Stimulated activated CD4-positive, alpha-beta T cell treated with anti-CD3 and anti-CD28 coated beads, Interleukin-1b, Interleukin-23, amount 100 ng/mL, for 24 hours (primary cell): ENCODE measurements at places on chromosomes 2 and 18.

GRCh38 chr2:17538844-17539554, 1.5 kb upstream of the VSNL1 start:
- DNase-seq: no peak

GRCh38 chr2:77016443-77017354, 505.5 kb downstream of the LRRTM4 start:
- DNase-seq: no peak

GRCh38 chr18:51098082-51098481, 68.1 kb downstream of the SMAD4 start:
- DNase-seq: no peak

DNA sequence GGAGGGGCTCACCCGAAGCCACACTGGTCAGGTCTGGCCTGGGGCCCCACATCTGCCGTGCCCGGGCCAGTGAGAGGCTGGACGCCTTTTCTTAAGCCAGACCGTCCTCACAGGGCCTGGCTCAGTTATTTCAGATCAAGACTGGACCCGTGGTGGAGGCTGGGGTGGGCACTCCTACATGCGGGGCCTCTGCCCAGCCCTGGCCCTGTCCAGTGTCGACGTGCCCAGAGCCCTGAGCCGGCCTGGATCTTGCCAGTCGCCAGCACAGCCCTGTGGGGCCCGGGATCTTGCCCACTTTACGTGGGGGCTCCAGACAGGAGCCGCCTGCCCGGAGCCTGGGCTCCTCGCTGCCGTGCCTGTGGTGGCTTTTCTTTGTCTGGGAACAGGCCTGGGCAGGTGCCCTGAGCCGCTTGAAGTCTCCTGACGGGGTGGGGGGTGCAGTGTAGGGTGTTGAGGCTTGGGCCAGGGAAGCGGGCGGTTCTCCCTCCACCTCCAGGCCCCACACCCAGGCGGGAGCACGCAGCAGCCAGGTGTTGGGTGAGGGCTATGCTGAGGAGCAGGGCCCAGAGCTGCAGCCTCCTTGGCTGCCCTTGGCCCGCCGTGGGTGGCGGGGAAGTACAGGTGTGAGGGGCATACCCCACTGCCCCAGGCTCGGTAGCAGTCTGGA, 6.0 kb downstream of the GPC1 start:
- no peak for DNase-seq

GRCh38 chr18:58391231-58391825, 237.6 kb downstream of the ALPK2 start:
- DNase-seq: no peak

- DNase-seq: no peak
Observed at GRCh38 chr18:50307400-50307737, 19.9 kb upstream of the CXXC1 start.

GRCh38 chr2:120886534-120887319, 151.1 kb downstream of the GLI2 start:
- DNase-seq: no peak

DNA sequence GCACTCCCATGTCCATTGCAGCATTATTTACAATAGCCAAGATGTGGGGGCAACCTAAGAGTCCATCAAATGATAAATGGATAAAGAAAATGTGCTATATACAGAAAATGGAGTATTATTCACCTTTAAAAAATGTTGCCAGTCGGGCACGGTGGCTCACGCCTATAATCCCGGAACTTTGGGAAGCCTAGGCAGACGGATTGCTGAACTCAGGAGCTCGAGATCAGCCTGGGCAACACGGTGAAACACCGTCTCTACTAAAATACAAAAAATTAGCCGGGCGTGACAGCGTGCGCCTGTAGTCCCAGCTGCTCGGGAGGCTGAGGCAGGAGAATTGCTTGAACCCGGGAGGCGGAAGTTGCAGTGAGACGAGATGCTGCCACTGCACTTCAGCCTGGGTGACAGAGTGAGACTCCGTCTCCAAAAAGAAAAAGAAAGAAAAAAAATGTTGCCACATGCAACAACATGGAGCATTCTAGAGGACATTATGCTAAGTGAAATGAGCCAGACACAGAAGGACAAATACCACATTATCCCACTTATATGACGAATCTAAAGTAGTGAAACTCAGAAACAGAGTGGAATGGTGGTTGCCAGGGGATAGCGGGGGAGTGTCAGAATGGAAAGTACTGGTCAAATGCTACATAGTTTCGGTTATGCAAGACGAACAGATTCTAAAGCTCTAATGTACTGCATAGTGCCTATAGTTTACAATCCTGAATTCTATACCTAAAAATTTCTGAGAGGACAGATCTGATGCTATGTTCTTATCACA, 1385.6 kb upstream of the TMEFF2 start:
- no peak for DNase-seq

GRCh38 chr2:67889056-67889455, 173.7 kb downstream of the C1D start:
- no peak for DNase-seq

DNA sequence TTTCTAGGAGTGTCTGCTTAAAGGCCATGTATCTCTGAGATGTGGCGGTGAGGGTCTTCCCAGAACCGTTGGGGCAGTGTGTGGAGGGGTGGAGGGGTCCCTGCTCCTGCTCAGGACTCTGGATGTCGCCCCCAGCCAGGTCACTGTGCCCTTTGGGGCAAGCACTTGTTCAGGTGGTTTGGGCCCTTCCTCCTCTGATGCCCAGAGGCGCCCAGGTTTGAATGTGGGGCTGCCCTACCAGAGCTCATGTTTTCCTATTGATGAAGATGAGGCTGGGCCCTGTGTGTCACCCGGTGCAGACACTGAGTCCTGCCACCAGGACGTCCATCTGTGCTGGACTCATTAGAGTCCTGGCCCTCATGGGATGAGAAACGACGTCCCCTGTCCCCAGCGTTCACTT, 14.3 kb upstream of the PER2 start:
- no peak for DNase-seq

GRCh38 chr2:195579776-195580555, 77.1 kb upstream of the SLC39A10 start:
- DNase-seq: no peak

GRCh38 chr2:43854671-43855070, 15.9 kb downstream of the ABCG8 start:
- DNase-seq: no peak

DNA sequence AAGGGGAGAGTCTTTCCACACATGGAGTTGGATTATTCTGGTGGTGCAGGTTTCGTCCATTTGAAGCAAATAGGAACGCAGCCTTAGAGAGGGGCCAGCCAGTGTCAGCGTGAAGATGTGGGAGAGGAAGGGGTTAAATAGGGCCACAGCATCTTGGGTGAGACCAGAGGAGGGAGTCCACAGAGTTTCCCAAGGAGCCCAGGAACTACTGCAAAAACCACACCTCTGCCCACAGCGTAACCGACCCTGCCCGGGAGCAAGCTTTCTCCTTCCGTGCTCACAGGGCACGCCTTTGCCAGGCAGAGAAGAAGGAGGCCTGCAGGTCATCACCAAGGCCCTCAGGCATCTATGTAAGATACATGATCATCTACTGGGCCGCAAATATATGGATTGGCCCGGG, 314.5 kb downstream of the AGAP1 start:
- DNase-seq: no peak

- DNase-seq: no peak
Observed at GRCh38 chr18:54957996-54958395, 1.3 kb downstream of the CCDC68 start.

DNA sequence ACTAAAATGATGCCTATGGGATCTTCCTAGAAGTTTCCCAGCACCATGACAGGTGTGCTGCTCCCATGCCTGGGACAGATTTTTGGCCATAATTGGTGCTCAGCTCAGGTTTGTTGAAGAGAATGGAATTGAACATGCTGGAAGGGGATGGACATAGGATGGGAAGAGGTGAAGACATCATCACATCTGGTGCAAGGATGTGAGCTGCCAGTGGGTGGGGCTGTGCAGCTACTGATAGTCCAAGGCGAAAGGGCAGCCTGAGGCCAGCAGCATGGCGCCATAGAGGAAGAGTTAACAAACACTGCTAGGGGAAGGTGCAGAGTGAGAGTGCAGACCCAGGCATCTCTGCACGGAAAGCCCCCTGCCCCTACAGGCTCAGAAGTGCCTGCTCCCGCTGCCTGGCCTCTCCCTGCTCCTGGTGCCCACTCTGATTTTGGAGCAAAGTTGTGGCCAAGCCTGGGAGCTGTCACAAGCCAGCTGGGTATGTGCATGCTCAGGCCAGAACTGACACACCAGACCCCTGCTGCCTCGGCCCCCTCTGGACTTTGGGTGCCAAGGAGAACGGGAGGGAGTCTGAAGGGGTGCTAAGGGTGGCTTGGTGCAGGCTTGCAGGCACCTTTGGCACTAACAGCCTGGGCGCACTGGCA, 178.6 kb downstream of the ZBTB7C start:
- DNase-seq: no peak

DNA sequence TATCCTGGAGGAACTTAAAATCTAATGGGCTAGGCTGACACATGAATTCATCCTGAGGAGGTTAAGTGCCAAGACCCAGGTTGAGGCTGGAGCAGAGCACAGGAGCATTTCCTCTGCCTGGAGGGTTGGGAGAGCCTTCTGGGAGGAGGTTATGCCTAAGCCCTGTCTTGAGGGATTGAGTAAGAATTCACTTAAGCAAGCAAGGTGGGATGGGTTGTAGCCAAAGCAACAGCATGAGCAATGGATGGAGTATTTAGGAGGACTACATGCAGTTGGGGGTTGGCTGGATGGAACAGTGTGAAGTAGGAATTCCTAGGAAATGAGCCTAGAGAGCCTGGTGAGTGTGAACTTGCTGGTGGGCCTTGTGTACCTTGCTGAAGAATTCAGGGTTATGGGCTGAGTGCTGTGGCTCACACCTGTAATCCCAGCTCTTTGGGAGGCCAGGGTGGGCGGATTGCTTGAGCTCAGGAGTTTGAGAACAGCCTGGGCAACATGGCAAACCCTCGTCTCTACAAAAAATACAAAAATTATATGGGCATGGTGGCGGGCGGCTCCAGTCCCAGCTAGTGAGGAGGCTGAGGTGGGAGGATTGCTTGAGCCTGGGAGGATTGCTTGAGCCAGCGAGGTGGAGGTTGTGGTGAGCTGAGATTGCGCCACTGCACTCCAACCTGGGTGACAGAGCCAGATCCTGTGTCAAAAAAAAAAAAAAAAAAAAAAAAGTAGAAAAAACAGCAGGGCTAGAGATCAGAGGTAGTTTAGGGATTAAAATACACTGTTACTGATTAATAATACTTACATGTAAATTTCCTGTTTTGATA, 22.2 kb downstream of the TANC1 start:
- no peak for DNase-seq

DNA sequence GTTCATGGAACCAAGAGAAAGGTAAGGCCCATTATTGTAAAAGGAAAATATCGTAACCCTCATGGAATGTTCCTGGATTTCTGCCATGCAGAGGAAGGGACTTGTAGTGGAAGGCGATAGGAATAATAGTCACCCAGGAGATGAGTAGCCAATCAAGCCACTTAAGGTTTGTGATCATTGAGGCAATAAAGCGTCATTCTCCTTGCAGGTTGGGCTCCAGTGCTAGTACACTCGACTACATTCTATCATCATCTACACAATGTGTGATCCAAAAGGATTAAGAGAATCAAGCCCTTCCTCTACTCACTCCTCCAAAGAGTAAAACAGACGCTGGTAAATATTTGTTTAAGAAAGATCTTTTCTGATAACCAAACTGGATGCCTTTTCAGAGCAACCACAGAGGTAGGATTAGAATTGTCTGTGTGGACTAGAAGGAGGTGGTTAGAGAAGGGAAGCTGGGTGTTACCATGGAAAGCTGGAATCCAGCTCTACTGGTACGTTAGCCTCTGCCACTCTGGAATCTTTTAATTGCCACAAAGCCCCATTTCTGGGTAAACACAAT, 245.7 kb downstream of the IKZF2 start:
- DNase-seq: no peak

GRCh38 chr2:39603436-39603835, 62.3 kb upstream of the TMEM178A start:
- DNase-seq: no peak

GRCh38 chr18:13252686-13253410, 34.3 kb downstream of the LDLRAD4 start:
- no peak for DNase-seq

DNA sequence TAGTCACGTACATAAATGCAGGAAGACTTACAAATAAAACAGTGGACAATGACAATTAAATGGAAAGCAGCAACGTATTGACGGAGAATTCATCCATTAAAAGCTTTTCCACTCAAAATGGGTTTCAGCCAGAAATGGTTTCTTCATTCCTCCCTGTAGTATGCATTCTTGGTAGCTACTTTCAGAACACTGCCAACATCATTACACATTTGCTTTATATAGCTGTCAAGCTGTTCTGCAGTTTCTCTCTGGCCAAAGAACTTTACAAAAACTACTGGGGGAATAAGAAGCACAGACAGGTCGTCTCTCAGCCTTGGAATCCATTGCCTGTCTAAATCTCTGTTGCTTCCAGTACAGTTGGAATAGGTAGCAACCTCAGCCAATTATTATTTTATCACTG, 84.1 kb upstream of the NCKAP5 start:
- no peak for DNase-seq

GRCh38 chr2:21469158-21469557, 345.4 kb downstream of the TDRD15 start:
- no peak for DNase-seq

- DNase-seq: no peak
Observed at GRCh38 chr2:10538224-10538894, 90.2 kb upstream of the ODC1 start.

DNA sequence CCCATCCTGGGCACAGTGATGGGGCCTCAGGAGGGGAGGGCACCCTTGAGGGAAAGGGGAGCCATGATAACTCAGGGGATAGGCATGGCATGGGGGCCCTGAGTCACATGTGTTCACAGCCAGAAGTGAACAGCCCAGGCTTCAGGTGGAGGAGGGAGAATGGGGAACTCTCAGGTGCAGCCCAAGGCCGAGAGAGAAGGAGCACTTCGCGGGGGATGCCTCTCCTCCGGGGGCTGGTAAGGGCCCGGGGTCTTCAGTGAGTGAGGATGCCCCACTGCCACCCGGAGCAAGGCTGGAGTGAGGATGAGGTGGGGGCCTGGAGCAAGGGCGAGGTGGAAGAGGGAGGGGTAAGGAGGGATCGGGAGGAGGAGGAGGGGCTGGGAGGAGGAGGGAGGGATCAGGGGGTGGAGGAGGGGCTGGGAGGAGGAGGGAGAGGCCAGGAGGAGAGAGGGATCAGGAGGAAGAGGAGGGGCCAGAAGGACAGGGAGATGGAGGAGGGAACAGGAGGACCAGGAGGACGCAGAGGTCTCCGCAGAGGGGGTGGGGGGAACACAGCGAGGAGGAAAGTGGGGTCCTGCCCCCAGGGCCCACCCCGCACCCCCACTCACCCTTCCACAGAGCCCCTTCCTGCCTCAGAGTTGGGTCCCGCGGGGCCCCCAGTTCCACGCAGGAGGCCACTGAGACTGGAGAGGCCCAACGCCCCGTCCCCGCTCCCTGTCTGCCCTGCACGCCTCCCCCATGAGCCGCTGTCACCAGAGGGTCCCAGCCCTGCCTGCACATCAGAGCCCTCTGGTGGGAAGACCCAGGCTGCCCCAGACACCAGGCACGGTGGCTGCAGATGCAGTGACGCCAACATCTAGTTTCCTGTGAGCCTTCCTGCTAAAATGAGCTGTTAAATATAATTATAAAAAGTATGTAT, 42.8 kb downstream of the RAMP1 start:
- no peak for DNase-seq
